ENCODE measurements at places on chromosomes 13 and 19.

GRCh38 chr13:109669234-109669612 lies 117.2 kb downstream of the IRS2 start:
- no peak for DNase-seq

DNA sequence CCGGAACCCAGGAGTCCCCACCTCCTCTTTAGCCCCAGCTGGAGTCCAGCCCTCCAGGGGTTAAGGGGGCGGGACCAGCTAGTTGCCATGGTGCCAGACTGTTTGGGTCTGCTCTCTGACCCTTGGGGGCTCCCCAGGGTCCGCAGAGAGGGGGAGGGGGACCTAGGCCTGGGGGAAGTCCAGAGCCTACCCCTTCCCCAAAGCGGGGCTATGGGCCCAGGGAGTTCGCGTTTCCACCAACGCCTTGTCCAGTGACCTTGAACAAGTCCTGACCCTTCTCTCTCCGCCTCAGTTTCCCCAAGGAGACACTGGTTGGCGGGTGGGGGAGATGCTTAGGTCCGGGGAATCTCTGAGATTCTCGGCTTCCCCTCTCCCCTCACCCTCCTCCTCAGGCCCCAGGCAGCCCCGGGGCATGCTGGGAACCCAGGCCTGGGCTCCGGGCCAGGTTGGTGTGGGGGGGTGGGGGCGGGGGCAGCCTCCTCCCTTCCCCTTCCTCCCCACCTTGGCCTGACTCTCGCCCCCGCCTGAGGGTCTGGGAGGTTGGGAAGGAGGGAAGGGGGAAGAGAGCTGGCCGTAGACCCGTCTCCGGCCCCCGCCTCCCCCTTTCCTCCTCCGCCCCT lies 2.6 kb upstream of the SPACA6 start:
- peak; percentile 35 for DNase-seq

DNA sequence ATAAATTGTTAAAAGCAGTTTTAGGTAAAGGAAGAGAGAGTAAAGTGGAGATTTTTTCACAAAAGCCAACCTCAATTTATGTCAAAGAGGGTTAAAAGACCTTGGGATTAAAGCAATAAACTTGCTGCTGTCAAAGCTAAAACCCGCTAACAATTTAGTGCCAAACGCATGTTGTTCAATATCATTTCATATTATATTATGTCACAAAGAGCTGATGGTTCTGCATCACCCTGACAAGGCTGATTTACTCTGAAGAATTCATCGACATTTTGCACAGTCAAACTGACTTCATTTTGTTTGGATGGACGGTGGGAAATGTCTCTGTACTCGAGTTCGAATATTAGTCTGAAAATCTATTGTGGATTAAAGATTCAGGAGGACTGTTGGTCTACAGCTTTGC lies 315.8 kb upstream of the TSHZ3 start:
- no peak for DNase-seq

- DNase-seq: no peak
Observed at GRCh38 chr19:4556597-4557127, 2.8 kb downstream of the SEMA6B start.

GRCh38 chr13:41811588-41812021 lies 149.3 kb downstream of the VWA8 start:
- DNase-seq: no peak

DNA sequence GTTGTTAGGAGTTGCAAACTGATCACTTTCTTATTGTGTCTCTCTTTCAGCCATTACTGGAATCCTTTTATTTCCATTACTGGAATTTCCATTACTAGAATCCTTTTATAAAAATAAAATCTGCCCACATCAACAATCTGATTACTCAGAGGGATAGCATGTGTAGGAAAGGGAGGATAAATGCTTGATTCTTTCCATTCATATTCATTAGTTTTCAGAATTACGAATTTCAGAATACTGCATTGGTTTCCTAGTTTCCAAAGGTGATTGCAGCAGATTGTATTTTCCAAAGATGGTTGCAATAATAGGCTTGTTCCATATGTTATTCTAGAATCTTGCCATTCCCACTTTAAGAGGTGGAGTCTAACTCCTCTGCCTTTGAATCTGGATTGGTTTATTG lies 37.1 kb downstream of the ZNF146 start:
- DNase-seq: no peak

- DNase-seq: no peak
Observed at GRCh38 chr13:27632214-27632613, 10.5 kb downstream of the POLR1D start.

GRCh38 chr13:43268632-43269031 lies 245.2 kb downstream of the DNAJC15 start:
- DNase-seq: no peak

DNA sequence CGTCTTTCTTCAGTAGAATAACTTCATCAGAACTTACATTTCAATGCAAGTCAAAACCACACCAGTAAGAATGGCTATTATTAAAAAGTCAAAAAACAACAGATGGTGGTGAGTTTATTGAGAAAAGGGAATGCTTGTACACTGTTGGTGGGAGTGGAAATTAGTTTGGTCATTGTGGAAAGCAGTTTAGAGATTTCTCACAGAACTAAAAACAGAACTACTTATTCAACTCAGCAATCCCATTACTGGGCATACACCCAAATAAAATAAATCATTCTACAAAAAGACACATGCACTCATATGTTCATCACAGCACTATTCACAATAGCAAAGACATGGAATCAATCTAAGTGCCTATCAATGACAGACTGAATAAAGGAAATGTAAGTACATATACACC lies 231.2 kb downstream of the NHLRC3 start:
- DNase-seq: no peak

- DNase-seq: no peak
Observed at GRCh38 chr13:40168425-40169166, 497.8 kb downstream of the FOXO1 start.

DNA sequence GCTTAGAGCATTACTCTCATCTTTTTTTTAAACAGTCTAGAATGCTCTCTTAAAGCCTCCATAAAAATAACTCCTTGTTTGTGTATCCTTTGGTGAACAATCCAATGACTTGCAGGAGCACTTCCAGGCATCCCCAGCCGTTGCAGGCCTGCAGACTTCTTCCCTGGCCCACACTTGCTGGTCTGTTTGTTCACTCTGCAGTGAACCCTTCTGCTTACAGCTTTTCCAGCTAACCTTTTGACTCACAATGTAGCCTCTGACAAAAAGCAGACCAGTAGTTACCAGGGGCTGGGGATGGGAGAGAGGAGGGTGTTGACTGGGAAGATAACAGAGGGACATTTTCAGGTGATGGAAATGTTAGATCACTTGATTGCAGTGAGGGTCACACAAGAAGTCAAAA lies 9.1 kb downstream of the GPR42 start:
- no peak for DNase-seq

GRCh38 chr13:58165617-58166016 lies 534.1 kb downstream of the PCDH17 start:
- no peak for DNase-seq

GRCh38 chr19:16417660-16418596 lies 53.8 kb downstream of the EPS15L1 start:
- peak; percentile 48 for DNase-seq

Data from activated T-helper 1 cell treated with Interleukin-2 at 50 U/mL for 16 hours (primary cell).